ENCODE measurements at places on chromosomes 7 and 10. TPM values are rescaled to one million over a fixed set of nuclear protein-coding genes. Genes with fewer than 3 reads are reported as not detected.

DNA sequence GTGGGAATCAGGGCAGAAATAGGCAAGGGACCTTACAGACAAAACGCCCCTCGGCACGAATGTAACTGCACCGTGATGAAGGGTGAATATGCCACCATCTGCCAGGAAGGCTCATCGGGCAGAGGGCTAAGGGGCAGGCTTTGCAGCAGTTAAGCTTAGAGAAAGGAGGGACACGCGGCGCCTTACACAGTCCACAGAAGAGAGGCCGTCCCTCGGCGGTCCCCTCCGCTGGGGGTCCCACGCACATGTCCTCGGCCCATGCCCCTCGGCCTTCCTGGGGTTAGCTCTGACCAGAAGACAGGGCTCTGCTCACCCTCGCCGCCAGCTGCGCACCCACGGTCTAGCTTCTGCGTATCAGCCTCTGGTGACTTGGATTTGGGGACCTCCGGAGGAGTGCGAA lies 141.1 kb downstream of the DYNC2I1 start:
- H3K4me1 ChIP-seq = no peaks in the 10 kb centered on the region
- H3K27ac ChIP-seq = no peak overlapping the region
- no peaks in the 10 kb centered on the region for H3K27me3 ChIP-seq
- no peaks in the 10 kb centered on the region for H3K36me3 ChIP-seq

GRCh38 chr7:65371468-65371867 lies 2.2 kb upstream of the ZNF92 start:
- no peak overlapping the region for H3K27ac ChIP-seq
- H3K4me1 ChIP-seq = peaks cover 27% of the 10 kb centered on the region
- H3K4me3 ChIP-seq = no peak overlapping the region
- no peaks in the 10 kb centered on the region for H3K36me3 ChIP-seq

GRCh38 chr7:191105-191980 lies 1.0 kb upstream of the FAM20C start:
- H3K27ac ChIP-seq = no peak overlapping the region
- H3K27me3 ChIP-seq = peaks cover 6% of the 10 kb centered on the region
- peaks cover 6% of the 10 kb centered on the region for H3K4me1 ChIP-seq
- no peak overlapping the region for H3K4me3 ChIP-seq
- no peaks in the 10 kb centered on the region for H3K36me3 ChIP-seq
- DNase-seq = no peak

The RPEL1 gene
- total RNA-seq = not detected

The PDZD7 gene
- 1.8 TPM for total RNA-seq

GRCh38 chr7:45638916-45639315 lies 64.7 kb downstream of the ADCY1 start:
- H3K27ac ChIP-seq = no peak overlapping the region
- no peaks in the 10 kb centered on the region for H3K36me3 ChIP-seq
- no peak for DNase-seq
- no peaks in the 10 kb centered on the region for H3K4me1 ChIP-seq

- H3K4me1 ChIP-seq = no peaks in the 10 kb centered on the region
- H3K27me3 ChIP-seq = no peaks in the 10 kb centered on the region
- H3K36me3 ChIP-seq = no peaks in the 10 kb centered on the region
- H3K4me3 ChIP-seq = no peak overlapping the region
Observed at GRCh38 chr7:22302951-22303423, 54.0 kb downstream of the RAPGEF5 start.

The TRPV5 gene
- not detected for total RNA-seq

- no peak overlapping the region for H3K4me3 ChIP-seq
- no peaks in the 10 kb centered on the region for H3K36me3 ChIP-seq
Observed at GRCh38 chr10:58641708-58642107, 129.0 kb downstream of the BICC1 start.

GRCh38 chr7:152000191-152000590 lies 25.3 kb upstream of the GALNT11 start:
- H3K4me3 ChIP-seq = no peak overlapping the region
- no peak overlapping the region for H3K27ac ChIP-seq
- no peaks in the 10 kb centered on the region for H3K4me1 ChIP-seq
- H3K36me3 ChIP-seq = no peaks in the 10 kb centered on the region
- H3K27me3 ChIP-seq = no peaks in the 10 kb centered on the region
